ENCODE measurements at places on chromosomes 2 and 18.

- peak; percentile 41 for DNase-seq
These were observed 32.8 kb downstream of the FMNL2 start for GRCh38 chr2:152367547-152368390.

- DNase-seq = no peak
These were observed 72.9 kb downstream of the ZBTB7C start for GRCh38 chr18:48336332-48336731.

DNA sequence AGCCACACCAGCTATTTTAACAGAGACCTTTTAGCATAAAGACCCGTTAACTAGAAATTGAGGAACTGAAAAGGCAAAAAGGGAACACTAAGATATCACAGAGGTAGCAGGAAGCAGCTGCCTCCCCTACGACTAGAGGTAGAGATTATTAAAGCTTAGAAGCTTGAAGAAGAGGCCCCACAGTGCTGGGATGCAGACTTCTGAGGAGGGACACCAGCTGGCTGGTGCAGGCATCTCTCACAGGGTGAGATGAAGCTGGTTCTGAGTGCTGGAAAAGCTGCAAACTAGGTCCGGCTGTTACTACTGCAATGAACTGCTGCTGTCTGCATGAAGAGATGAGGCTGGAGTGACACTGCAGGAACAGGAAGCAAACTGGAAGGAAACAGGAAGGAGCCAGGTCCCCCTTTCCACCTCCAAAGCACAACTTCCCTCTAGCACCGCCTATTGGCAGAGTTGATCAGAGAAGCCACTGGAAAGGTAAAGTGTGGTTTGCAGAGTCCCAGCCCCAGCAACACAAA, 61.2 kb upstream of the MRPS9 start:
- no peak for DNase-seq

DNA sequence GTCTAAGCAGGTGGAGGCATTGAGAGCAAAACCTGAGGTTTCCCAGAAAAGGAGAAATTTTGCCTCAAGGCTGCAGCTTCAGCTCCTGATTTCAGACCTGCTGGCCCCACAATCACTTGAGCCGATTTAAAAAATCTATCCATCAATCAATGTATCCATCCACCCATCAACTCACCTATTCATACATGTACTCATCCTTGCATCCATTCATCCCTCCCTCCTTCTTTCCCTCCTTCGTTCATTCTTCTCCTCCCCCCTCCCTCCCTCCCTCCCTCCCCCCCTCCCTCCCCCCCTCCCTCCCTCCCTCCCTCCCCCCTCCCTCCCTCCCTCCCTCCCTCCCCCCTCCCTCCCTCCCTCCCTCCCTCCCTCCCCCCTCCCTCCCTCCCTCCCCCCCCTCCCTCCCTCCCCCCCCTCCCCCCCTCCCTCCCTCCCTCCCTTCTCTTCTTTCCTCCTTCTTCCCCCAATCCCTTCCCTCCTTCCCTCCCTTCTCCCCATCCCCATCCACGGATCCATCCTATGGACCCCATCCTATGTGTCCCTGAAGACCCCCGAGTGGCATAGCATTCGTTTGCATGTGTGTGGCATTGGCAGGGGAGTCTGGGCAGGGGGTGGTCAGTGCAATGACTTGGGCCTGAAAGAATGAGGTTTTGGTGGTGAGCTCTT, 6.1 kb upstream of the PXDN start:
- no peak for DNase-seq

DNA sequence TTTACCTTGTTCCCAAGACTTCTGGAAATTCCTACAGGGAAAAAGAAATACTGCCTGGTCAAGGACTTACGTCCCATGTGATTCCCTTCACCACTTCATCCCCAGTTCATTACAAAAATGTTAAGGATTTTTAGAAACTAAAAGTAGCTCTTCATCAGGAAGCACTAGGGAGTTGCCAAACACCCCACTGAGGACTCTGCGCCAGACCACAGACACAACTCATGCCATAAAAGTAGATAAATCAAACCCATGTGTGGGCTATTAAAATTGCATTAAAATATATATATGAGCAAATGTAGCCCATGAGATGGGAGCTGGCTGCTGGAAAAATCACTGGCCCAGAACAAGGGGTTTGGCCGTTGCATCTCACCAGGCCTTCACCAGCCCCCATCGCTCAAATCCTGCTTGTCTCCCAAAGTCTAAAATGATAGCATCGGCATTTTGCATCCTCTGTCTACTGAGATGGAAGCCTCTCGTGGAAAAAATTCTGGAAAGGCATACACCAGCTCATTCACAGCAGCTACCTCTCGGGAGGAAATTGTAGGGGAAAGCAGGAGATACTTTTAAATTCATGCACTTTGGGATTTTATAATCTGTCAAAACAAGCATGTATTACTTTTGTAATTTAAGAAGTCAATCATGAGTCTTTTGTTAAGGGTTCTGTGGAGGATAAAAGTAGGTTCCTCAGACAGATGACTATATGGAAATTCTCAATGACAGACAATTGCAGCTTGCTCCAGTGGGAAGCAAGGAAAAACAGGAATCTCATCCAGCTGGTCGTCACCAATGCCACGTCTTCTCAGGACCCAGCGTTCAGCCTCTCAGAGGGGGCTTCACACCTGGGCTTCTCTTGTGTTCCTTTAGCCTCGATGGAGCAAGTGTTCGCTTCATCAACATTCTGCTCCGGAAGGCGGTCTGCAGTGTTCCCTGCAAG, 113.9 kb downstream of the MREG start:
- DNase-seq = no peak
